ENCODE measurements at places on chromosomes 1 and 21.

DNA sequence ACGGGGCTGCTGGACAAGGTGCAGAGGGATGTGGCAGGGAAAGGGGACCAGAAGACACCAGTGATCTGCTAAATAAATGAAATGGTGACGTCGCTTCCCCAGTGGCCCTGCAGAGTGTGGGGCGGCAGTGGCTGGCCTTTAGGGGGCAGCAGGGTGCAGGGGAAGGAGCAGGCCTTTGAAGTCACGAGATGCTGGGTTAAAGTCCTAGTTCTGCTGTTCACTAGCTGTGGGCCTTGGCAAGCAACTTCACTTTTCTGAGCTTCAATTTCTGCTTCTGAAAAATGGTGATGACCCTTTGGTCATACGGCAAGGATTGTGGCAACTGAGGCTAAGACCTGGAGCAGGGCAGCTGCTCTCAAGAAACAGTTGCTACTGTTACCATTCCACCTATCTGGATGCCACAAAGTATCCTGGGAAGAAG is 9.2 kb upstream of the GALE start:
- DNase-seq: peak; percentile 75

DNA sequence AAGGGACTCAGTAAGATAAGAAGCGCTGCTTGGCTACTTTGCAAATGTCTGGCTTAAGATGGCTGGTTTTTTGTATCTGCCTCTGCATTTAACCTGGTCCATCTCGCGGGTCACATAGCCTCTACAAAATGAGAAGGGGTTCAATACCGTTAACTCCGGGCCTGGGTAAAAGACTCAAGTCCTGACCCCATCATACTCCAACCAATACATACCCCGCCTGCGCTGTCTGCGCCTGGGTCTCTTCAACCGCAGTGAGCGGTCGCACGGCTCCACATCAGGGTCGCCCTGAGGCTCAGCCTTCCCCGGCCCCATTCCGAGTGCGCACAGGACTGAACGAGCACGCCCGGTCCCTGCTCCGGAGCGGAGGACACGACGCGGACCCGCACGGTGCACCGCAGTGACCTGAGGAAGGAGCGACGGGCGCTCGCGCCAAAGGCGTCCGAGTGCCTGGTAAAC is 558 bp upstream of the PGD start:
- no peak for DNase-seq

GRCh38 chr1:44330935-44331334 is 24.1 kb downstream of the ERI3 start:
- no peak for DNase-seq

- DNase-seq: no peak
Measured at GRCh38 chr1:61131716-61132115, 49.4 kb downstream of the NFIA start.

DNA sequence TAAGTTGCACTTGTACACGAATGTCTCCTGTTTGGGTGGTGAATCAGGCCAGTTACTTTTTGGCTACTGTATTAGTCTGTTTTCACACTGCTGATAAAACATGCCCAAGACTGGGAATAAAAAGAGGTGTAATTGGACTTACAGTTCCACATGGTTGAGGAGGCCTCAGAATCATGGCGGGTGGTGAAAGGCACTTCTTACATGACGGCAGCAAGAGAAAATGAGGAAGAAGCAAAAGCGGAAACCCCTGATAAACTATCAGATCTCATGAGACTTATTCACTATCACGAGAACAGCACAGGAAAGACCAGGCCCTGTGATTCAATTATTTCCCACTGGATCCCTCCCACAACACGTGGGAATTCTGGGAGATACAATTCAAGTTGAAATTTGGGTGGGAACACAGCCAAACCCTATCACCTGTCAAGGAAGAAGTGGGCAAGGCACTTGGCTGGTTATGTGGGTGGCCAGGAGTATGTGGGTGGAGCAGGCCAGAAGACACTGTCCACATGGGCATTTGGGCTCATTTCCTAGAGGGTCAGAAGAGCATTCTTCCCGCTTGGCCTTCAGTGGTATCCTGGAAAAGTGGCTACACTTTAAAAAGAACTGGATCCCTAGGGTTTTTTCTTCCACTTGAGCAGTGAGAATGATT is 228.8 kb downstream of the HHAT start:
- no peak for DNase-seq

DNA sequence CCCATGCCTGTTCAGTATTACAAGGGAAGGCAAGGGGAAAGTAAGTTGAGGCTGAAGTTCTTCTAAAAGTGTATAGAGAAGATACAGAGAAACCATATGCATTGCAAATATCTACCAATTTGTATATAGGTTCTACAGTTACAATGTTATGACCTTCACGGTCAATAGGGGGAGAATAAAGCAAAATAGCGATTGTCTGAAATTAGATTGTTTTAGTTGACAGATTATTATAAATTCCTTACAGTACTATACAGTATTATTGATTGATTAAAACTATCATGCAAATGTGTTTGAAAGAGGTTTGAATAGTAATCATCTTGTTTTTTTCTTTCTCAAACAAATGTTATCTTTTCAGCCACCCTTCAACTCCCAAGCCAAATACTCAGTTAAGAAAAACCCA is 13.7 kb upstream of the BRINP3 start:
- DNase-seq: no peak

DNA sequence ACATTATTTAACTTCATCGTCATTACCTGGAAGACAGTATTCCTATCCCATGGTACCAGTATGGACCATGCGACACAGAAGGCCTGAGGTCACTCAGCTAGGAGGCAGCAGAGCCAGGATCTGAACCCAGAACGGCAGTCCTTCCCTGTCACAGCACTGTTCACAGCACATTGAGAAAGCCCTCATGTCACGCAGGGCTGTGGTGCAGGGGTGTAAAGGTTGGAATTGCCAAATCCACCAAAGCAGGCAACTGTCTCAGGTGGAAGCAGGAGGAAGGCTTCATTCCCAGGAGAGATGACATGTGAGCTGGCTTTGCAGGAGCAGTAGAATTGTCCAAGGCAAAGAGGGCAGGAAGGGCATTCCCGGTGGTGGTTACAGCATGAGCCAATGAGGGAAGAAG is 9.9 kb upstream of the TTC22 start:
- no peak for DNase-seq

- no peak for DNase-seq
Measured at GRCh38 chr1:100423832-100424337, 71.6 kb downstream of the CDC14A start.

DNA sequence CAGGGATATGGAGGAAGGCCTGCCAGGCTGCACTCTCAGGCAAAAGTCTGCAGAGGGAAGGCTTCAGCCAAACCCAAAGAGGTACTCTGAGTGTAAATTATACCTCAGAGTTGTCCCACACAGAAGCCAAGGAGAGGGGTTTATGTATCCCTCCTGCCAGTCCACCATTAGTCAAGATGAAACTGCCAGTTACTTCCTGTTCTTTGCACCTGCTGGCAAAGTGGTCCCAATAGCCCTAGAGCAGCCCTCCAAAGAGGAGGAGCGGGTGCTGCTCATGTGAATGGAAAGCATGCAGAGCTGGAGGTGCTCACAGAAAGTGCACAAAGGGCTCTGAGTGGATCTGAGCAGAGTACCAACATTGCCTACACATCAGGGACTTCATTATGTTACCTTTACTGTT is 37.1 kb upstream of the MCOLN3 start:
- no peak for DNase-seq

DNA sequence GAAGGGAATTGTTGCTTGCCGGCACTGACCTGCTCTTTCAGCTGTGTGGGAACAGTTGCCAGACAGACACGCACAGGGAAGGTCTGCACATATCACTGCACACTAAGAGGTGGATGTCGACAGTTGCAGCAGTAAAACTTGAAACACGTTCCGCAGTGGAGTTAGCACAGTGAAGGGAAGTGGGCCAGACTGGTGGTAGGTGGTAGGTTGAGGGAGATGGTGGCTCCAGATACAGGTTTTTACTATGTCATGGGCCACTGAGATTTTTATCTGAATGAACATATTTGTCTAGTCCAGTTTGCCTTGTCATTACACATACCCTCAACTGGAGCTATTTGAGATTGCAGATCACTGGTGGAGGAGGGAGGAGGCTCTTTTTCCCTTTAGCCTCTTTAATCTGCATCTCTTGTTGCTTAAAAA is 13.5 kb downstream of the MRPS6 start:
- DNase-seq: no peak

GRCh38 chr1:10192263-10192662 is 18.1 kb upstream of the KIF1B start:
- DNase-seq: no peak

Measured in Ammon's horn (tissue), 1 donor.